ENCODE measurements at places on chromosomes 2 and 18. TPM values are rescaled to one million over a fixed set of nuclear protein-coding genes. Genes with fewer than 3 reads are reported as not detected.
A peak's percentile ranks its signal among the peaks of the same experiment; 100 is the strongest.

Gene KCNG2
- total RNA-seq = not detected

GRCh38 chr2:134845719-134846118 is 7.3 kb downstream of the ACMSD start:
- DNase-seq = peak; percentile 83

Gene ADAM23
- 0.29 TPM for total RNA-seq

Gene ASXL3
- total RNA-seq = not detected

DNA sequence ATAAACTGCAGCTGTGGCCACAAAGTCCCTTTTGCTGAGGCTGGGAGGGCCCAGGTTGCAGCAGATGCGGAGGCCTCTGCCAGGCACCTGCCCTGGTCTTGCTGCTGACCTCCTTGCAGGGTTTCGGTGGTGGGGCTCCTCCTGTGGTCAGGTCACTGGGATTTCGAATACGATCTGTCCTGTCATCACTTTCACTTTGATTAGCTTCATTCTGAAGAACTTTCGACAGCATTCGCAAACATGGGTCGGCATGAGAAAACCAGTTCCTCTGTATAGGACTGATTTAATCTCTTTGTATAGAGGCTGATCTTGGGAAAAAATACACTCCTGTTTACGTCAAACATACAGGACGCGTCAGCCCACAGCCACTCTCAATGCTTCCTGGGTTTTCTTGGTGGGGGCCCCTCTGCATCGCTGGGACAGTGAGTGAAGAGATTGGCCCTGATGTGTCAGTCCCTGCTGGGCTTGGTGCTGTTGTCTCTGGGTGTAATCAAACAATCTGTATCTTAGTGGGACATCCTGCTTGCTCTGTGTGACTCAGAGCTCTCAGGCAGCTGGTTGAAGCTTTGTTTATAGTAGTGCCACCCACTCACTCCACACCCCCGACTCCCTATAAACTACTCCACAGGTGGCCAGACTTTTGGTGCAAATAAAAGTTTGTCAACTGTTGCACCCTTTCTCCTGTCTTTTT is 209.4 kb upstream of the CXCR4 start:
- DNase-seq = no peak

- no peak for DNase-seq
These were observed 33.3 kb downstream of the UXS1 start for GRCh38 chr2:106160786-106161261.

- no peak for DNase-seq
These were observed 520.5 kb downstream of the KCNJ3 start for GRCh38 chr2:155218945-155219344.

- DNase-seq = peak; percentile 58
These were observed 625 bp upstream of the NBAS start for GRCh38 chr2:15561574-15562344.

- no peak for DNase-seq
These were observed 61.2 kb downstream of the BOD1L2 start for GRCh38 chr18:57208047-57208446.

GRCh38 chr2:83578405-83578804 is 880.7 kb downstream of the SUCLG1 start:
- no peak for DNase-seq

Gene SCG2
- total RNA-seq = 2.4 TPM

- no peak for DNase-seq
These were observed 585 bp downstream of the ABCA12 start for GRCh38 chr2:215137741-215138340.

Gene MC2R
- total RNA-seq = not detected

- no peak for DNase-seq
These were observed 79.8 kb upstream of the FZD7 start for GRCh38 chr2:201953880-201954279.

Gene PTPRN
- 1.2 TPM for total RNA-seq

Gene KCNG3
- total RNA-seq = not detected

- no peak for DNase-seq
These were observed 7.6 kb upstream of the TRIB2 start for GRCh38 chr2:12709207-12709522.

GRCh38 chr18:9803698-9804516 is 81.9 kb upstream of the TXNDC2 start:
- no peak for DNase-seq

Gene PLEK
- 0.36 TPM for total RNA-seq

DNA sequence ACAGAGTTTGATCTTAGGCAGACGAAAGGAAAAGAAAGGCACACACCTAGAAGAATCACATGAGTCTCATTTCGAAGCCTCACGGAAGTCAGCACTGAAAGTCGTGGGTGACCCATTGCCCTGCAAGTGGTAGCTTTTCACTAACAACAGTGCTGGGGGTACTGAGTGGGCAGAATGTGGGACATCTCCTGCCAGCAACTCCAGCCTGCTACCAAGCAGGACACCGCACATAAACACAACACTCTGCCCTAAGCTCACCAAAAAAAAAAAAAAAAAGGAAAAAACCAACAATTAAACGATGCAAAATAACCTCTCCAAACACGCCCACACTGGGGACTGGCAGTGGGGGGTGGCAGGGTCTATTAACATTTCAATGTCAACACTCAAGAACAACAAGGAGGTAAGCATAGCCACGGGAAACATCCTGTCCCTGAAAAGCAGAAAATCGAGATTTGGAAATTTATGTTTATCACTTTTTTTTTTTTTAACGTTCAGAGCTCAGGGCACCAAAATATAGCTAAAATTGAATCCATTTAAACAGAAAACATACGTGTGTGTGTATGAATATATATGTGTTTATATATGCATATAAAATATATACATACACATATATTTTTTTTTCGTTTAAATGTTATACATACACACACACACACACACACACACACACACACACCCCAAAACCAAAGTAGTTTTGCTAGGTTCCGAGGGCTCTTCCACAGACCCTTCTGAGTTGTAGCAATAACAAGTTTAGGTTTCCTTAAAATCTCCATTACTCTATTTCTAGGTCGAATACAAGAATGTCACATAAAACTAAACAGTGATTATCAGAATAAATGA is 2.2 kb downstream of the INO80D start:
- DNase-seq = peak; percentile 73

GRCh38 chr2:95320986-95321767 is 24.0 kb downstream of the KCNIP3 start:
- DNase-seq = no peak

- no peak for DNase-seq
These were observed 51.9 kb downstream of the CACNB4 start for GRCh38 chr2:152046940-152047339.

Gene CD8B2
- total RNA-seq = not detected

DNA sequence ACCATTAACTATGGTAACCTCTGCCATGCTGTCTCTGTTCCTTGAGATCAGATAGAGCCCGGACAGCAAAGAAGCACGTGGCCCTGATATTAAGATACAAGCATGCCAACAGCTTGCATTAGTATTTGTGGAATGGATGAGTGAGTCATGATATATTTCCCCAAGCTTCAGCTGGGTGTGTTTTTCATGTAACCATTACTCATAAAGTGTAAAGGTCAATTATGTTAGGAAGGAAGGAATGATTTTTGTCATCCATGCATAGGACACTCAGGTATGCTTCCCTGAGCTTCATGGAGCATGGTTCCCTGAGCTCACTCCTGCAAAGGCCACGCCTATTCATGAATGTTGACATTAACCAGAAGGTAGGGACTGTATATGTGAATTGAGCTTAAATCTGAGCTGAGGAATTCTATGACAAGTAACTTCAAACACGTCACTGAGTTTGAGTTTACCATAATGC is 74.6 kb downstream of the ARL4C start:
- peak; percentile 84 for DNase-seq

GRCh38 chr2:165469417-165469816 is at the start of gene CSRNP3:
Gene CSRNP3, plus strand, starts transcription at chr2:165469698. Its CDS starts 125,368 bp downstream, at chr2:165595066.
- DNase-seq = peak; percentile 78

Gene ARHGAP15
- total RNA-seq = 0.88 TPM

GRCh38 chr2:102487761-102488462 is 14.9 kb downstream of the SLC9A4 start:
- peak; percentile 44 for DNase-seq

- no peak for DNase-seq
These were observed 42.8 kb upstream of the FSIP2 start for GRCh38 chr2:185695711-185696235.

Gene C2orf72
- not detected for total RNA-seq

DNA sequence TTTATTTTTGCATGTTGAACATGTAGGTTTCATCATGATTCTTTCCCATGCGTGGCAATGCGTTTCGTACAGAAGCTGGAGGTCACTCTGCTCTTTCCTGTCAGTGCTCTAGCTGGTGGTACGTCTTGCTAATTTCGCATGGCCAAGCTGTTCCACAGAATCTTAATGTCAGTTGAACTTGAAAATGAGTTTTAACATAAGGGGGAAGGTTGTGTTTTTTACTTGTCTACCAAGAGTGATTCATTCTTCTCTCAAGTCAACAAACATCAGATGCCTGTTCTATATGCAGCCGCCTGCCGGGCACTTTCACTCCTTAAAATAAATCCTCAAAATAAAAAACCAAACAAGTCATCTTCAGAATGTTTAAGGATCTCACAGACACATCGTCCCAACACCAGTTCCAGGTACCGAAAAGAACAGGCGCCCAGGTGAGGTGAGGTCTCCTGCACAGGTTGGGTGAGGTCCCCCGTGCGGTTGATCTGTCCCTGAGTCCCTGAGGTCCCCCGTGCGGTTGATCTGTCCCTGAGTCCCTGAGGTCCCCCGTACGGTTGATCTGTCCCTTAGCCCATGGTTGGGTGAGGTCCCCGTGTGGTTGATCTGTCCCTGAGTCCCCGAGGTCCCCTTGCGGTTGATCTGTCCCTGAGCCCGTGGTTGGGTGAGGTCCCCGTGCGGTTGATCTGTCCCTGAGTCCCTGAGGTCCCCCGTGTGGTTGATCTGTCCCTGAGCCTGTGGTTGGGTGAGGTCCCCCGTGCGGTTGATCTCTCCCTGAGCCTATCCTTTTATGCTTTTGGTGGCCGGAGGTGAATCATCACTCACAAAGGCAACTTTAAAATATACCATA is 57.0 kb upstream of the KCNG2 start:
- peak; percentile 86 for DNase-seq

- peak; percentile 57 for DNase-seq
These were observed 100.6 kb downstream of the DYM start for GRCh38 chr18:49359732-49360444.

DNA sequence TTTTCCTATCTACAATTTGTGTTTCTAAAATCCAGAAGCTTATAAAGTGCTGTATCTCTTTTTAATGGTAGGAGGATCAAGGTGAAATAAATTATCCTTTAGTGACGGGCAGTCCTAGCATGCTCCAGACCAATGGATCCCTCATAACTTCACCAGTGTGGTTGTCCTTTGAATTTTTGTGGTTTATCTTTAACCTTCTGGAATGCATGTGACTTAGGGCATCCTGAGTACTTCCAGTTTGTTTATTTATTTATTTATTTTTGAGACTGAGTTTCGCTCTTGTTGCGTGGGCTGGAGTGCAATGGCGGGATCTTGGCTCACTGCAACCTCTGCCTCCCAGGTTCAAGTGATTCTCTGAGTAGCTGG is 40.4 kb downstream of the NUP35 start:
- no peak for DNase-seq

DNA sequence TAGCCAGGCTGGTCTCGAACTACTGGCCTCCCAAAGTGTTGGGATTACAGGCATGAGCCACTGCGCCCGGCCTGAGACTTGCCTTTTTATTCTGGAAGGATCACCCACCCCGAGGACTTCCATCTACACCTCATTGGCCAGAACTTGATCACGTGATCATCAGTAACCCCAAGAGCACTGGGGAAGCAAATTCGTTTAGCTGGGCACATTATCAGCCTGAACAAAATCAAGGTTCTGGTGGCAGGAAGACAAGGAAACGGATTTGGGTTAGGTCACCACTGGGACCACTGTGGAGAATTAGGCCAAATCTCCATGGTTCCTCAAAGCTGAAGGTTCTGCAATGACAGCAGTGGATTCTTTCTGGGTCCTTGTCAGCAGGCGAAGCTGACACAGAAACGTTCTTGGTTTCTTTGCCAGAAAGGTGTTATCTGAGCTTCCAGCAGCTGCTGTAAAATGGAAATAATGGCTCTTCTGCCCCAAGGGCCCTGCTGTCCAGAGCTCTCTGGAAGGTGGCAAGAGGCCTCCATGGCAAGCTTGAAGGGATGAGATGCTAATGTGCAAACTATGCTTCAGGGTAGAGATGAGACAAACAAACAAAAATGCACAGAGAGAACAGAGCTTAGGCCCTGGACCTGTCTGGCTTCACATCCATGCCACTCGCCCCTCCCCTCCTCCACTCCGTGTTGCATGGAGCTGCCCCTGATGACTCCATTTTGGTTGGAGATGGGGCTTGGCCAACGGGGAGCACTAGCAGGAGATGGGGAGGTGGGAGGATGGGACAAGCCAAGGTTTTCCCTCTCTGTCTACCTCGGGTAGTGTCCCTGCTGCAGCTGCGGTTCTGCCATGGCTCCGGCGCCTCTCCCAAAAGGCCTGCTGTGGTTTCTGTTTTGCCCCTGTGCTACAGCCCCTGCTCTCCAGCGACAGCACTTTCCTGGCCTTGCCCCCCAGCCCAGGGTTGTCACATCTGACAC is 28.4 kb downstream of the TMEM177 start:
- DNase-seq = peak; percentile 47

Measured in osteoblast (primary cell).